Activated naive CD8-positive, alpha-beta T cell treated with anti-CD3 and anti-CD28 coated beads, Interleukin-2, amount 10 ng/mL, durations not matched to agents 7 days and 5 days (primary cell): ENCODE measurements at places on chromosomes 2 and 18. TPM values are rescaled to one million over a fixed set of nuclear protein-coding genes. Genes with fewer than 3 reads are reported as not detected.
A peak's percentile ranks its signal among the peaks of the same experiment; 100 is the strongest.

DNA sequence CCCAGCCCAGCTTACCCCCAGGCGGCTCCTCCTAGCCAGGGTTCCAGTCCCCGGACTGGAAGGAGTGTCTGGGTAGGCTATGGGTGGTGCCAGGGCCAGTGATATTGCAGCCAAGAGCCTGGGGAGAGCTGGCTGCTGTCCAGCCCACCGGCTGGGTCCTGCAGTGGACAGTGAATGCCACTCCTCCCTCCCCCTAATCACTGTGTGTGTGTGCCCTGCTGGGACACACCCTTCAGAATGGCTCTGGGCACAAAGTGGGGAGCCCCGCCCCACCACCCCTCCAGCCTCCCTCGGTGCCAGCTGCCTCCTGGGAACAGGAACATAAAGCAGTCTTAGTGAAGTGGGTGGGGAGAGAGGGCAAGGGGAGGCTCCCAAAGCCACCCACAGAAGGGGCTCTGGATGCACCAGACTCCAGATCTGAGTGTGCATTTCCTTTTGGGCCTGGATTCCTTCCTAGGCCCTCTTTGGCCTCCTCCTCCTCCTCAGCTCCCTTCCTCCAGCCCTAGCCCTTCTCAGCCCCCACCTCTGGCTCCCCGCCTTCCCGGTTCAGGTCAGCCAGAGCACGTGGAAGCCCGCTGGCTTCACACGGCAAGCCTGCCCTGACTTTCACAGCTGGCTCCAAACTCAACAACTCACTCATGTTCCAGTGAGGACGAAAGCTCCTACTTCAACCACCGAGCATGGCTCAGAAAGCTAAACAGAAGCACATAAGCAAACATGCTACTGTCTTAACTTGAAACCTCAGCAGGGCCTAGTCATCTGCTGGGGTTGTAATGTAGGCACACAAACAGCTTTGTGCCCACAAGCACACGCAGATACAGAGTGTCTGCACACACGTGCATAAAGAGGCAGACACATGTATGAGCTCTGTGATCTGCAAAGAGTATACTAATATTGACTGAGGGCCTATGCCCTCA, 209.2 kb upstream of the SMAD2 start:
- DNase-seq, result no peak

DNA sequence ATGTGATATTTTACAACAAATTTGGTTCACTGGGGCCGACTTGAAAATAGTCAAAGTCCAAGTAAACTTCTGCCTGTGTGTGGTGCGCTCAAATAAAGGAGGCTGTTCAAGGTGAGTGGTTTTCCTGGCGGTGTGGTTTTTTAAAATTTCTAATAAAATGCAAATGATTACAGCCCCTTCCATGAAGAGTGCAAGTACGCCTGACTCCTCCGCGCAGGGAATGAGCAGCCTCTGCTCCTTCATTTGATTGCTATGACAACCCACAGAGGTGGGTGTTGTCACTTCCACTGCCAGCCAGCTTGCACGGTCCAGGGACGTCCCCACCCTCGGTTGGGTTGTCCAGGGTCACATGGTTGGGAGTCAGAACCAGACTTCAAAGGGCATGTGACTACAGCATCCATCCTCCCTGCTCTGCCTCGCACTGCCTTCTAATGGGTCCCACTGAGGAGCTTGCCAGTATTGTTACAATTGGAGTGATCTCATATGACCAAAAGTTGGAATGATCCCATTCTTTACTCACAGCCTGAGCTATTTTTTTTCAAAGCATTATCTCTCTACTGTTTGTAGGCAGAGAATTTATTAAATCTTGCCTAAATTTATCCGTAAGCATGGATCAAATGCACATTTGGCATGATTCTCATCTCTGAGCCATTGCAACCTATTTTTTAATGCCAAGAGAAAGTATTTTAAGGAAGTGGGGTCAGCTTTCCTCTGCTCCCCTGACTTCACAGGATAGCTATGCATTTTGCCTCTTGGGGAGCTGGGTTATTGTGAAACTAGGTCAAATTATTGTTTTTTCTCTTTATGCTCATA, 121.3 kb downstream of the AGAP1 start:
- no peak for DNase-seq

DNA sequence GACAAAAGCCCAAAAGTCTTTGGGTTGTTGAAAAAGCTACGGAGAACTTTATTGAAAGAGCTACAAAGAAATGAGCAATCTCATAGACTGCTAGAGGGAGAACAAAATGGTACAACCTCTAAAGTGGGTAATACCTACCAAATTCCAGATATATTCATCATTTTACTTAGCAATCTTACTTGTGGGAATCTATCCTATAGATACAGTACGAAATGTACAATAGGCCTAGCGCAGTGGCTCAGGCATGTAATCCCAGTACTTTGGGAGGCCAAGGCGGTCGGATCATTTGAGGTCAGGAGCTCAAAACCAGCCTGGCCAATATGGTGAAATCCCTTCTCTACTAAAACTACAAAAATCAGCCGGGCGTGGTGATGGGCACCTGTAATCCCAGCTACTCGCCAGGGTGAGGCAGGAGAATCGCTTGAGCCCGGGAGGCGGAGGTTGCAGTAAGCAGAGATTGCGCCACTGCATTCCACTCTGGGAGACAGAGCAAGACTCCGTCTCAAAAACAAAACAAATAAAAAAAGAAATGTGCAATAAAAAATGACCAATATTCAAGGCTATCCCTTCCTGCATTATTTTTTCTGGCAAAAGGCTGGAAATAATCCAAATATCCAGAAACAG, 10.1 kb downstream of the EXOC6B start:
- no peak for DNase-seq

GRCh38 chr2:221567809-221568208, 4.3 kb downstream of the EPHA4 start:
- DNase-seq, result no peak

- no peak for DNase-seq
Measured at GRCh38 chr18:34880882-34881834, 160.1 kb upstream of the MAPRE2 start.

- no peak for DNase-seq
Measured at GRCh38 chr2:25835906-25836305, 42.4 kb downstream of the ASXL2 start.

GRCh38 chr2:238728330-238729260, 119.3 kb upstream of the TWIST2 start:
- DNase-seq, result no peak

- no peak for DNase-seq
Measured at GRCh38 chr2:143877876-143878530, 641.9 kb downstream of the ZEB2 start.

GRCh38 chr2:84939426-84940087, 31.4 kb upstream of the KCMF1 start:
- DNase-seq, result peak; percentile 70

GRCh38 chr2:233824373-233824772, 30.0 kb downstream of the HJURP start:
- DNase-seq, result no peak

GRCh38 chr2:24928036-24928435, 8.0 kb upstream of the ADCY3 start:
- no peak for DNase-seq

GRCh38 chr18:78727877-78728783, 251.5 kb upstream of the SALL3 start:
- no peak for DNase-seq

GRCh38 chr2:177063331-177063730, 149.3 kb upstream of the HNRNPA3 start:
- no peak for DNase-seq

DNA sequence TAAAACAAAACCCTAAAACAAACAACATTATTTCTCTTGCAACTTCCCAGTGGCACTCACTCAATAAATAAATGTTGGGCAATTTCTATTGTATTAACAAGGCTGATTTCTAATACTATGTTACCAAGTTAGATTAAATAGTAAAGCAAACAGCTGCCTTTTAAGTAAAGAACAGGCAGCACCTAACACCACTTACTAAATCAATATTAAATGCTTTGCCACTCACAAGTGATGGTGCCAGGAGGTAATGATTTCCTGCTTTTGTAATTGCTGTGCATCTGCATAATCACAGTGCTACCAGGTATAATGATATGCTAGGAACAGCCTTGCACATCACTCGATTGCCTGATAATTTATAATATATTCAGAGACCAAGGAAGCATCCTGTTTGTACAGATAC, 276.5 kb downstream of the NBAS start:
- no peak for DNase-seq

- DNase-seq, result no peak
Measured at GRCh38 chr18:54268751-54269150, 566 bp upstream of the POLI start.

- DNase-seq, result no peak
Measured at GRCh38 chr2:145807968-145808367, 1288.0 kb upstream of the ZEB2 start.

DNA sequence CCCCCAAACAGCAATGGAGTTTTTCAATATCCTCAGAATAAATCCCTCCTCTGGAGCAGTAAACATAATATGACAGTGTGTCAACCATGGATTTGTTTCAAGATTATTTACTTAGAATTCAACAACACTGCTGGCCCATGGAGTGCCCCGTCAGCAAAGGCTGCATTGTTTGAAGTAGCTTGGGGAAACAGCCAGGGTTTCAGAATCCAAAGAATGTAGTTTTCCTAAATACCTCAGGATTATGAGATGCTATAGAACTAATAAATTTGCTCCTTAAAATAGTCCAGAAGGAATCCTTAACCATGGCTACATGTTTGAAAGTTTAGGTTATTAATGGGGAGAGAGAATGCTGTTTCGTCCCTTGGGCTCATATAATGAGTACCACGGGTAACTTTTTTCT, 13.1 kb upstream of the CETN1 start:
- DNase-seq, result no peak

DNA sequence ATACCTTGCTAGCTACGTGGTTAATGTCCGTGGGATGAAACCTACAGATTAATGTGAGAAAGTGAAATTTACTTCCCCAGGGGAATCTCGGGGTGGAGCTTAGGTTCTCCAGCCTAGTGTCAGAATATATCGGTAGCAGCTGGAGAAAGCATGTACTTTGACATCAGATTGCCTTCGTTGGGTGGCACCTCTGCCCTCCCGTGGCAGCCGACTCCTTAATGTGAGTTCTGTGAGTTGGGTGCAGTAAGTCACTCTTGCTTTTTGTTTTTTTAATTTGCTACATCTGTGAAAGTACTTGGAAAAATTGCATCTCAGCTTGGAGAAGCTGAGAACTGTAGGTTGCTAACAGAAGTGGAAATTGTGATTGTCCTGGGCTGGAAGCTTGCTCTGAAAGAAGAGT, 3.6 kb downstream of the KLF11 start:
- no peak for DNase-seq

DNA sequence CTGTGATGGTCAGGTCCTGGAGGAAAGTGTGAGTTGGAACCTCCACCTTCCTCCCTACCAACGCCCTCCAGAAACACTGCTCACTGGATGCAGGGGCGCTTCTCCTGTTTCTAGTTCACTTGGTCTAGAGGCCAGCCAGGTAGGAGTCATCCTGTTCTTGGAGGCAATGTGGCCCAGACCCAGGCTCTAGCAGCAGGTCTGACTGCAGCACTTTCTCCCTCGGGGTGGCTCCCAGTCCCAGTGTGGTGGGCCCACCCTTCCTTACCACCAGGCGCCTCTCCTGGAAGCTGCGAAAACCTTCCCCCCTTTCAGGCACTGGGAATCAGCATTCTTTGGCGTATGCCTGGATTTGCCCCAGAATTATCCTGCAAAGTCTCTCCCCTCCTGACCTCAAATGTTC, 292.8 kb downstream of the SOX11 start:
- DNase-seq, result no peak

GRCh38 chr2:128689971-128690370, 371.3 kb upstream of the HS6ST1 start:
- no peak for DNase-seq

- DNase-seq, result no peak
Measured at GRCh38 chr2:30188292-30188691, 41.5 kb downstream of the YPEL5 start.

GRCh38 chr2:37635504-37636380, 35.7 kb downstream of the CDC42EP3 start:
- DNase-seq, result no peak

The LYG2 gene
- not detected for total RNA-seq

The IKZF2 gene
- 20.6 TPM for total RNA-seq

The MAP4K3 gene
- total RNA-seq, result 13.7 TPM

The KCNG2 gene
- not detected for total RNA-seq

The NABP1 gene
- 75.9 TPM for total RNA-seq

The LIMS3 gene
- 0.91 TPM for total RNA-seq

The TXNDC9 gene
- 26.9 TPM for total RNA-seq

The MC2R gene
- total RNA-seq, result not detected

The ALKAL2 gene
- total RNA-seq, result not detected

The C2orf78 gene
- not detected for total RNA-seq

The UPP2 gene
- total RNA-seq, result not detected

The CHN1 gene
- total RNA-seq, result 3.7 TPM

The ERFE gene
- not detected for total RNA-seq

The DOK6 gene
- not detected for total RNA-seq

The RIT2 gene
- total RNA-seq, result not detected

The TUBA3D gene
- not detected for total RNA-seq

The ITGB6 gene
- not detected for total RNA-seq

The CAPN14 gene
- total RNA-seq, result 0.17 TPM
